NCI-H526 treated with DMSO at 0.1 percent for 48 hours (cell line): ENCODE measurements at places on chromosomes 2 and 18.

DNA sequence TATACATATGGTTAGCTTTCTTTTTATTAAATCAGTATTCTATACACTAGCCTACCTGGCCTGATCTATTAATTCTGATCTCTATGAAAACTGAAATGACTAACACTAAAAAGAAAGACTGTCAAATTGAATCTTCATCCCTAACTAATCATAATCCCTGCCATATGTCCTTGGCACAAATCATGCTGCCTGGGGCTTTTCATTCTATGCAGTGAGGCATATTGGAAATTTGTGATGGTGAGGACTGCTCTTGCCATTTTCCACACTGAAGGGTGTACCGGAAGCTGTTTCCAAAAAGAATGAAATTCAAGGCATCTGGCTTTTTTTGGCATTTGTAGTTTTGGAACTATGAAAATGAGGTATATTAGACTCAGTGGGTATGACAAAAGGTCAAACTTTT is 39.7 kb downstream of the RAPGEF4 start:
- no peak for DNase-seq

- DNase-seq, result no peak
These were observed 1.4 kb downstream of the MSH2 start for GRCh38 chr2:47404356-47404755.

- no peak for DNase-seq
These were observed 6.5 kb downstream of the TANK start for GRCh38 chr2:161166538-161167409.

- no peak for DNase-seq
These were observed 116.0 kb downstream of the GALR1 start for GRCh38 chr18:77365667-77366066.

DNA sequence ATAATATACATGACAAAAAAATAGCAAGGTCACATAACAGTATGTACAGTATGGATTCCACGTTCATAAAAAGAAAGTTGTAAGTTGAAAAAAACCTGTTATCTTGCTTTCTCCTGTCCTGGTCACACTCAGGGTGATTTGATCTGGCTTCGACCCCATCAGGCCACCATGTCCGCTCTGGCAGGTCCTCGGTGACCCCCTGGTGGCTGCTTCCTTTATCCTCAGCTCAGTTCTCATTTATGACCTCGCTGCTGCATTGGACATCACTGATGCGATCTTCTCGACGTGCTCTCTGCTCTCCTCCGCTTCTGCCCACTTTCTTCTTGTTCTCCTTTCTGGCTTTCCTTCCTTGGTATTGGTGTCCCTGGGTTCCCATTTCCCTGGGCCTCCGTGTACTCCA is 29.7 kb downstream of the DGKD start:
- no peak for DNase-seq

- DNase-seq, result no peak
These were observed 78.7 kb downstream of the IRS1 start for GRCh38 chr2:226720948-226721347.

GRCh38 chr2:212361174-212361756 is 177.3 kb downstream of the ERBB4 start:
- DNase-seq, result peak; percentile 98

DNA sequence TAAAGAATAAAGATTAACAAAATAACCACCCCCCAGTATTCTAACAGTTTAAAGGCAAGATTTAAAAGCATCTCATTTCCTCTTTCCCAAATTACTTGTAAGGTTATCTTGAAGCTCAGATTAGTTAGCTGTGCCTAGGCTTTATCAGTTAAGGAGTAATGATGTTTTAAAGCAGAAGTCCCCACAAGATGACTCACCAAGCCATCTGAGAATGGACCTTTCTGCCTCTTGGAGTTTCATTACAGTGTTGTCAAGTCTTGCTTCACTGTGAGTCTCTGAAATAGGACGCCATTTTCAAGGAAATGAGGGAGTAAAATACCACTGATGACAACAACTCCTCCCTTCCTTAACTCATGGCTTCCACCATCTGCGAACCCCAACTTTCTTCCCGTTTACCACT is 35.9 kb downstream of the ZNF385B start:
- no peak for DNase-seq

DNA sequence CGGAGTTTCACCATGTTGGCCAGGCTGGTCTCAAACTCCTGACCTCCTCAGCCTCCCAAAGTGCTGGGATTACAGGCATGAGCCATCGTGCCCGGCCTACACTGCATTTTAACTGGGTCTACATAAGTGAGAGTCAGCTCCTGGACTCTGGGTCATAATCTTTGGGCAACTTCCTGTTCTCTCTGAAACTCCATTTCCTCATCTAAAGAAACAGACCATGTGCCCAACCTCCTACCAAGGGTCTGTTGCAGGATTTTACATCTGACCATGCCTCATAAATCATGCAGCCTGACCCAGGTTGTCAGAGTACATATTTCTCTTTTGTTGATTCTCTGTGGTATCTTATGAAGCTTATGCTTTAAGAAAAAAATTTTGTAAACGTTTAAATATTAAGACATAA is 280.4 kb downstream of the ALPK2 start:
- DNase-seq, result no peak
